ENCODE measurements at places on chromosomes 7 and 10.

DNA sequence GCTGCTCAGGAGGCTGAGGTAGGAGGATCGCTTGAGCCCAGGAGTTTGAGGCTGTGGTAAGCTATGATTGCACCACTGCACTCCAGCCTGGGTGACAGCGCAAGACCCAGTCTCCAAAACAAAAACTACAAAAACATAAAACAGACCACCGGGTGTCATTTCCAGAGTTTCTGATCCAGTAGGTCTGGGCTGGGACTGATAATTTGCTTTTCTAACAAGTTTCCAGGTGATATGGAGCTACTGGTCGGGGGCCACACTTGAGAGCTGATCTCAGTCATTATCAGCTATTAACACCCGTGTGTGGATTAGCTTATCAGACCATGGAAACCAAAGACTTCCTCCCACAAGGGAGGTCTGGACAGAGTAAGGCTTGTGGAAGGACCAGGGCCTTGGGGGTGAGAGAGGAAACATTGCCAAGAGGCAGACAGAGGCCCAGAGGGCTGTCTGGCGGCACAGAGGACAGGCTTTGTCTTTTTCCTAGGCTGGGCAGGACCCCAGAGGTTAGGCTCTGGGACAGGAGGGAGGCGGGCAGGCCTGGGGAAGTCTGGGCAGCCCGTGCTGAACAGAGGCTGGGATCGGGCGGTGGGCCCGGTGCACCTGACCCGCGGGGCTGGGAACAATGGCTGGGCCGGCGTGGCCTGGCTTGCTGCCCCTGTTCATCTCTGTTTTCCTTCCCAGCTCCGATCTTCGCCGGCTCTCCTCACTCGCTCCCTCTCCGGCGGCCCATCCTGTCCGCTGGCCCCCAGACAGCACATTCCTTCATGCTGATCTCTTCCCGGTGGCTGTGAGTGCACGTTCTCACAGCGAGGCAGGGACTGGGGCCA lies 25.2 kb downstream of the TMEM270 start:
- DNase-seq: peak; percentile 69

- no peak for DNase-seq
Observed at GRCh38 chr10:71968553-71969474, 4.6 kb downstream of the CHST3 start.

GRCh38 chr10:22693371-22693784 lies 21.0 kb downstream of the PIP4K2A start:
- peak; percentile 44 for DNase-seq

GRCh38 chr7:36128448-36129047 lies 24.5 kb upstream of the EEPD1 start:
- DNase-seq: peak; percentile 86

- DNase-seq: no peak
Observed at GRCh38 chr7:101673315-101673714, 44.2 kb upstream of the MYL10 start.

- peak; percentile 26 for DNase-seq
Observed at GRCh38 chr10:110651044-110651958, 7.2 kb downstream of the RBM20 start.

DNA sequence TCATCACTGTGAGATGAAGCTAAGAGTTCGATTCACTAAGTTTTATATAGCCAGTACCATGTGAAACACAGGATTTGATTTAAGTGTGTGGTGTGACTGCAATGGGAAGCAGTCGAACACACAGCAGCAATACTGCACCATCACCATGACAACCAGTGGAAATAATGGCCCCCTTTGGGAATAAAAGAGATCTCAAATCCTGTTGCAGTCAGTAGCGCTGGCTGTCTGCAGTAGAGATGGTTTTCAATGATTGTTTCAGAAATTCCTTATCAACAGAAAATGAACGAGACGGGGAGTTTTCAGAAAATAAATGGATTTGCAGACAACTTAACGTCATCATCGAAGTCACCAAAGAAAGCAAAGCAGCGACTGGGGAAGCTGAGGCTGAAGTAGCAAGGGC lies 91.0 kb downstream of the PTPRE start:
- peak; percentile 31 for DNase-seq

GRCh38 chr10:60828489-60828852 lies 50.2 kb downstream of the CDK1 start:
- peak; percentile 67 for DNase-seq

- DNase-seq: no peak
Observed at GRCh38 chr10:97729014-97729413, 7.9 kb upstream of the ZFYVE27 start.

DNA sequence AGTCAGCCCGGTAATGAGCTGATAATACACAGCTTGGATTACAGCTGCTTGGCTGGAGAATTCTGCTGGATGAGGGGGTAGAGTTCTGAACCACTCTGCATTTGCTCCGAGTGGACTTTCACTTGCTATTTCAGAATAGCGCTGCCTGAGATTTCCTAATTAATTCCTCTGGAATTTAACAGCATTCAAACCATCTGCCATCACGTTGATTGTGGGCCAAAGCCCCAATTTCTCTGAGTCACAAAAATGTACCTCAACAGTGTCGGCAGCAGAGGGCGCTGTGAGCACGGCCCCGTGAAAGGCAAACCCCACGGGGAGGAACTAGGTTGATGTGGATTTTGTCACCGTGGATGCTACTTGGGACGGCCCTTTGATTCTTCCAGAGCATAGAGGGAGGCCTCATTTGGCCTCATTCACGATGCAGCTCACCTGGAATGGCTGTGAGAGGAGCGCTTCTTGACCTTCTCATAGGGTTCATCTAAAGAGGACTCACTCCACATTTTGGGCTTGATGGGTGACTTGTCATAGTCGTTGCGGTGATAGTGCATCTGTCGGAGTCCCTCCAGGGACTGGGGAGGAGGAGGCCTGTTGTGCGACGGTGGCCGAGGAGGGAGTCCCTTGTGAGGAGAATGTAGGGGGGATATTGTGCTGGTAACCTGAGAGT lies 73.3 kb downstream of the PRPF18 start:
- DNase-seq: peak; percentile 71

DNA sequence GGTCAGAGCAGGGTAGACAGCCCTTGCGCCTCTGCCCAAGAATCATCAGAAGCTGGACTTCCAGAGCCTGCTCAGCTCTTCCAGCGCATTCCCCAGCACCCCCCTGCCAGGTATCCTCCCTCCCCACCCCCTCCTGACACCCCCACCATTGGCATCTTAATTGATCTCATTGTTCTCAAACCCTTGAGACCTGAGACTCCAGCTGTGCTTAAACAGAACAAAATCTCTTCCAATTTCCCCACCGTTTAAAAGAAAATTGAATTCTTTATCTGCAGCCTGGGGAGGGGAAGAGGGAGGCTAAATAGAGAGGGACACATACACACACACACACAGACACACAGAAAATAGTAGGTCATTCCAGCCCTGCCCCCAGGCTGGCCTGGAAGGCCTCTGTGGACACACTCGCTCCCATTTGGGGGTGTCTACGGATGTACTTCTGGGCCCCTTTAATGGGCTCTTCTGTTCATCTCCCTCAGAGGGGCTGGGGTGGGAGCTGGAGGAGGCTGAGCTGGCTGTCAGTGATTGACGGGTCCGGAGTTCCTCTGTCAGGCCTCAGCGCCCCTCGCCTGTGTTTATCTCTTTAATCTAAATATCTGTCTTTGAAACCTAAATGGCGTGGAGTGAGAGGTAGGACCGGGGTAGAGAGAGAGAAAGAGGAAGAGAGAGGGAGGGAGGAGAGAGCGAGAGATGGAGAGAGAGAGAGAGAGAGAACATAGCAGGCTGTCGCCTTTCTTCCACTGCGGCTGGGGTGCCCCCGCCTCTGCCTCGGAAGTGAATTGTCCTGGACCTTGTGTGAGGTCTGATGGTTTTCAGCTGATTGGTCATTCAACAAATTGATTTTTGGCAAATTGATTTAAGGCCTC lies 61.7 kb downstream of the C10orf105 start:
- no peak for DNase-seq

GRCh38 chr10:84333864-84334451 lies 5.6 kb downstream of the CCSER2 start:
- peak; percentile 27 for DNase-seq

- no peak for DNase-seq
Observed at GRCh38 chr7:110852156-110852940, 238.6 kb upstream of the LRRN3 start.

DNA sequence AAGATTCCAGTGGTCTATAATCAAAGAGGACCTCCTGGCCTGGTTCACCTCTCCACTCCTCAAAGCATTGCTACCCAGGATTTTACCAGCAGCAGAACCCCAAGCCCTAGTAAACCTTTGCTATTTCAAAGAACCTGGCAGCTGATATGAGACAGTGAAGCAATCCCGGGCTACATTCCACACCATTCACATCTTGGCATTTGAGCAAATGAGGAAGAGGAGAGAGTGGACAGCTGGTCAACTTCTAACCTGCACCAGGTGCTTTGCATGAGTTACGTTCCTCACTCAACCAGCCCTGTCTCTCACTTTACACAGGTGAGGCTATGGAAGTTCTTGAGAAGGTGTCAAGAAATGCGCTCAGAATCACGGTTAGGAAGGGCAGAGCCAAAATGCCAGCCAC lies 1.1 kb downstream of the CCDC3 start:
- no peak for DNase-seq

DNA sequence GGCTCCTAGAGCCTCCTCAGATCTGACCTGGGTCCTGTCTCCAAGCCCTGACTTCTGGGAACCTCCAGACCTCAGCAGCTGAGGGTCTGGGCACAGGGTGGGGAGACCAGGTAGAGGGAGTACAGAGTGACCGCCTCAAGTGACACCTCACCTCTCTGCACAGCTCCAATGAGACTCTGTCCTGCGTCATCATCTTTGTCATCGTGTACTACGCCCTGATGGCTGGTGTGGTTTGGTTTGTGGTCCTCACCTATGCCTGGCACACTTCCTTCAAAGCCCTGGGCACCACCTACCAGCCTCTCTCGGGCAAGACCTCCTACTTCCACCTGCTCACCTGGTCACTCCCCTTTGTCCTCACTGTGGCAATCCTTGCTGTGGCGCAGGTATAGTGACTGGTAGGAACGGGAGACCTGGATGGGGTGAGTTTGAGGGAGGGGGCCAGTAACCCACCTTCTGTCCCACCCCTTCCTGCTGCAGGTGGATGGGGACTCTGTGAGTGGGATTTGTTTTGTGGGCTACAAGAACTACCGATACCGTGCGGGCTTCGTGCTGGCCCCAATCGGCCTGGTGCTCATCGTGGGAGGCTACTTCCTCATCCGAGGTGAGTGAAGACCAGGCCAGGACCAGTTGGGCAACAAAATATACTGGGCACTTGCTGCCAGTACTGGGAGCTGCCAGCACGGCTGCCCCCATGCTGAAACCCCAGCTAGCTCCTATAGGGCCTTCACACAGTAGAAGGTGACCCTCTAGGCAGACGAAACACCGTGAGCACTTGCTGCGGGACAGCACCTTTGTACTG lies 17.8 kb downstream of the SMO start:
- DNase-seq: no peak

GRCh38 chr7:19106241-19107080 lies 11.0 kb downstream of the TWIST1 start:
- no peak for DNase-seq

- DNase-seq: no peak
Observed at GRCh38 chr10:121325490-121326231, 272.6 kb downstream of the FGFR2 start.

GRCh38 chr10:125692601-125693523 lies 9.9 kb upstream of the TEX36 start:
- DNase-seq: no peak

DNA sequence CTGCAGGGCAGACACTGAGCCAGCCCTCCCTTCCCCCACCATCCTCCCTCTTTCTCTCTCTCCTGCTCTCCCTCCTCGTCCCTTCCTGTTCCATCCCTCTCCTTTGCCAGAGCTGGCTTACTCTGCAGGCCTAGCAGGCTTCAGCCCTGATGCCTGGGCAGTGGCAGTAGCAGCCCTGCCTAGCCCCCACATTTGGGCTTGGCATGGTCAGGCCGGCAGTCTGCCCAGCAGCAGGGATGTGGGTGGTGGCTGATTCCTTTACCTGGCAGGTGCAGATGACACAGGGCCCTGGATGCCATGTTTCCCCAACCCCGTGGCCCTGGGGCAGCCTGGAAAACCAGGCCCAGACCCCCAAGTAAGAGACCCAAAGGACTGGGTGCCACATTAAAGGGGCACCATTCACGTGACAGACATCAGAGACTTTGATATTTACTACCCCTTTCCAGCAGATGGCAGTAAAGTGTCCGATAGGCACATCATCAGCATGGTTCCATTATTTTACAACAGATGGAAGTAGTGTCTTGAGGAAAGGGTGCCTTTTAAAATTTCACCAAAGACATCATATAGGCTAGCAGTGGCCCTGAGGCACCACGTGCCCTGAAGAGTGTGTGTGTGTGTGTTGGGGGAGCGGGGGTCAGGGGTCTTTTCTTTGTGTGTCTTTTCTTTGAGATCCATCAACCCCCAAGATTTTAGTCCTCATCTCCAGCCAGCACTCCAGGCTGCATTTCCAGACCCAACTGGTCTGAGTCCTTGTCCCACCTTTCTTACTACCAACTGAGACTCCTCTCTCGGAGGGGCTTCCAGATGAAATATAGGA lies 5.9 kb downstream of the KCP start:
- DNase-seq: peak; percentile 72

DNA sequence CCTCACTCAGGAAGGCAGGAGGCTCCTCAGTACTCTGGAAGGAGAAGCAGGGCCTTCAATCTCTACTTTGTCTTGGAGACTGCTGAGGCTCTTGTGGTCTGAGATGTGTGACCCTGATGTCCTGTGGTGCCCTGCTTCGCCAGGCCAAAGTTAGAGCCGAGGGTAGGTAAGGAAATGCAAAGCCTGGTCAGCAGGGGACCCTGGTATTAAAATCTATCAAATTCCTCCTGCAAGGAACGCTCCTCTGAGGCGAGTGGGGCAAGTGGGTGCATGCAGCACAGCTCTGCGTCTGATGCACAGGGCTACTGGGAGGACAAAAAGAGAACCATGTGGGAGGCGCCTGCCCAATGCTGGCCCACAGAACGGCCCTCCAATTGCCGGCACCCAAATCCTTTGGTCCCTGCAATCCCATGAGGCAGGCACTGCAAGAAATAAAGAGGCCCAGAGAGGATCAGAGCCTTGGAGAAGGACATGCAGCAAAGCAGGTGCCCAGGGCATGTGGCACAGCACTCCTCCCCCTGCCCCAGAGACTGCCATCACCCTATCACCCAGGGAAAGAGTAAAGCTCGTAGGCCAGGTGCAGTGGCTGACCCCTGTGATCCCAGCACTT lies 23.1 kb upstream of the ZMIZ1 start:
- no peak for DNase-seq

GRCh38 chr7:17680026-17680425 lies 260.3 kb downstream of the SNX13 start:
- peak; percentile 95 for DNase-seq

- DNase-seq: no peak
Observed at GRCh38 chr10:3145366-3145765, 27.2 kb downstream of the PITRM1 start.

- DNase-seq: no peak
Observed at GRCh38 chr7:136230210-136230609, 253.1 kb upstream of the MTPN start.

DNA sequence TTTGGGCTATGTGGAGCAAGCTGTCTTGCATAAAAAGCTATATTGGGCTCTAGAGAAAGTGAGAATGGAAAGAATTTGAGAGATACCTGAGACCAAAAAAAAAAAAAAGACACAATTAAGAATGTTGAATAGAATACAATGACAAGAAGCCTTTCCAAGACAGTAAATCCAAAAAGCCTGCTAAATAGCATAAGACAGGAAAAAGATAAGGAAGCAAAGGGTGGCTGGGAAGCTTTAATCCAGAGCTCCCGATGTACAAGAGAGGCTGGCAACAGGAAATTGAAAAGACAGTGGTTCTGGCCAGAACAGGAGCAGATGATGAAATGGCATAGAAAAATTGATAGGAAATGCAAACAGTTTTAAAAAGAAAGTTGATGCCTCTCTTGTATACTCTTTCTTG lies 174.9 kb downstream of the CACNA2D1 start:
- DNase-seq: peak; percentile 18
